ENCODE measurements at places on chromosomes 16 and 17.

DNA sequence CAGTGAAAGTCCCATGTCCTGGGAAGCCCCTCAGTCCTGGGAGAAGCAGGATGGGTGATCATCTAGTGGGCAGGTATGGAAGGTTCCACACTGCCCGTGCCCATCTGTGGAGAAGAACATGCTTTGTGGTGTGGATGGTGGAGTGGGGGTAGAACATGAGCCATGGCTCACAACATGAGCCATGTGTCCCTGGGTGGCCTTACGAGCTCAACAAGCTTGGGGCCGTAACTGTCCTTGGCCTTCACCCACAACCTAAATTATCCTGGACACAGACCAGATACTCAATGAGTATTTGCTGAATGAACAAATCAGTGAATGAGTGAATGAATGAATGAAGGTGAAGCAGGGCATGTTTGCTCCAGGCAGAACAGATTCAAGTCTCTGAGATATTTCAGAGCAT, 13.5 kb downstream of the SOX8 start:
- no peak for DNase-seq

- no peak for DNase-seq
Observed at GRCh38 chr17:49882434-49882833, 34.6 kb upstream of the TAC4 start.

GRCh38 chr17:17380145-17380925, 77.2 kb downstream of the NT5M start:
- no peak for DNase-seq

DNA sequence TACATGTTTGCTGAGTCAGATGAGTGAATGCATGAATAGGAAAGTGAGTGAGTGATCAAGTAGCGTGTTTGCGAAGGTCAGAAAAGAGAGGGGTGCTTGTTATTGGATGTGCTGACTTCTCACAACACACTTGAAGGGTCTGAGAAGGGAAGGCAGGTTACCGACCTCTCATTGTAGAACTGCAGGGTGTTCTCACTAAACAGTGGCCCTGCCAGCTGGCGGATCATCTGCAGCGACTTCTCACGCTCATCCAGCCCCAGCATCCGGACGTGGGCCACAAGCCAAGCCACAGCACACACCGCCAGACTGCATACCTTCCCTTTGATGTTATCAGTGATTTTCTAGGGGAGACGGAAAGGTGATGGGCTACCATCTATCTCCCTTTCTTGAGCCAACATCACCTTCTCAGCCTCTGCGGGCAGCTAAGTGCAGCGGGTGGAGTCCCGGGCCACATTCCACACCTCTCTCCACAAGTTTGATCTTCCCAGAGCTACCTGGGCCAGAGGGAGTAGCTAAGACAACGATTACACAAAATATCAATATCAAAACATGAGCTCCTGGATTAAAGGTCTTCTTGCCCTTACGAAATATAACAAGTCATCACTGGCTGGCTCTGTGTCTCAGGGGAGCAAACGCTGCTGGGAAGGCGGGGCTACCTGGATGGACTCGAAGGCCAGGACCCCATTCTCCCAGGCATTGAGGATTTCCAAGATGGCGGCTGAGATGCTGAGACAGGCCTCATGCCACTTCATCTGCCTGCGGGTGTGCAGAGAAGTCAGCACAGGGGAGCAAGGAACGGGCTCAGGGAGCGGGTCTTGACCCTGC, 11.0 kb downstream of the CSF3 start:
- no peak for DNase-seq

- DNase-seq, result no peak
Observed at GRCh38 chr17:48841395-48841831, 10.6 kb downstream of the CALCOCO2 start.

DNA sequence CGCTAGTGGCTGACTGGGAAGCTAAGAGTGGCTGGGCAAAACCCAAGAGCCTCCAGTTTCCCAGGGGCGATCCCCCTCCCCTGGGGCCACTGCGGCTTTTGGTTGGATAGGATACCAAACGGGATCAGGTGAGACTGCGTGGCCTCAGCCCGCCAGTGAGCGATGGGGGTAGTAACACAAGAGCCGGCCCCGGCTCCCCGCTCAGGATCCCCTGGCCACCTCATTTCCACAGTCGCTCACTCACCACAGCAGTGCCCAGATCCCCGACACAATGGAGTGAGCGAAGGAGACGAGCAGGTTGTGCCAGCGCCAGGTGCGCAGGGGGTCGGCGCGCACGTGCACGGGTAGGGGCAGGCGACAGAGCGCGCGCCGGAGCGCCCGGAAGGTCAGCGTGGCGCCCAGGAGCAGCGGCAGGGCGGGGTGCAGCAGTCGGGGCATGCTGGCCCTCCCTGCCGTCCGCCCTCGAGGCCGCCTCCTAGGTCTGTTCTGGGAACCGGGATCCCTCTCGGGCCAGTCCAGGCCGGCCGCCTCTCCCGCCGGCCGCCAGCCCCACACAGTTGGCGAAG, 290 bp downstream of the TLCD1 start:
- DNase-seq, result no peak

GRCh38 chr17:78535273-78536197, 41.7 kb downstream of the DNAH17 start:
- DNase-seq, result no peak

DNA sequence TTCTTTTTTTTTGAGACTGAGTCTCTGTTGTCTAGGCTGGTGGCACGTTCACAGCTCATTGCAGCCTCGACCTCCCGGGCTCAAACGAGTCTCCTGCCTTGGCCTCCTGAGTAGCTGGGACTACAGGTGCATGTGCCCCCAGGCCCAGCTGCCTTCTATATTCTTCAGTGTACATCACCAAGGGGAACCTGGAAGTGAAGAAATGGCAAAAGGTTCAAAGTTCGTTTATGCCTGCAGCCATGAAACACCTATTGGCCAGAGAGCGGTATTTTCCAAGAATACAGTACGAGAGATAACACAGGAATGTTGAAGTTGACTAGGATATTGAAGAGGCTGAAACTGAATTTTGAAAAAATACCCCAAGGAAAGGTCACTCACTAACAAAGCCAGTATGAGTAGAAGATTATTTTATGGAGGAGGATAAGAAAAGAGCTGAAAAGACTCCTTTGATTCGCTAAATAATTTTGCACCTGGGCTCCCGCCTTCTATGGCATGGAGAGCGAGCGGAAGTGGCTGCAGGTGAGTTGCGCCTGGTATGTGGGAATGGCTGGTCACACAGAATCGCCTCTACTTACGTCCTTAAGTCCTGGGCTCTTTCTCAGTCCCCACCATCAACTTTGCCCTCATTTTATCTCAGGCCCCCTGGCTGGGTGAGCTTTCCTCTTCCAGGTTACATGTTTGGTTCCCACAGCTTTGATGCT, 9.8 kb downstream of the ST6GALNAC1 start:
- DNase-seq, result no peak

DNA sequence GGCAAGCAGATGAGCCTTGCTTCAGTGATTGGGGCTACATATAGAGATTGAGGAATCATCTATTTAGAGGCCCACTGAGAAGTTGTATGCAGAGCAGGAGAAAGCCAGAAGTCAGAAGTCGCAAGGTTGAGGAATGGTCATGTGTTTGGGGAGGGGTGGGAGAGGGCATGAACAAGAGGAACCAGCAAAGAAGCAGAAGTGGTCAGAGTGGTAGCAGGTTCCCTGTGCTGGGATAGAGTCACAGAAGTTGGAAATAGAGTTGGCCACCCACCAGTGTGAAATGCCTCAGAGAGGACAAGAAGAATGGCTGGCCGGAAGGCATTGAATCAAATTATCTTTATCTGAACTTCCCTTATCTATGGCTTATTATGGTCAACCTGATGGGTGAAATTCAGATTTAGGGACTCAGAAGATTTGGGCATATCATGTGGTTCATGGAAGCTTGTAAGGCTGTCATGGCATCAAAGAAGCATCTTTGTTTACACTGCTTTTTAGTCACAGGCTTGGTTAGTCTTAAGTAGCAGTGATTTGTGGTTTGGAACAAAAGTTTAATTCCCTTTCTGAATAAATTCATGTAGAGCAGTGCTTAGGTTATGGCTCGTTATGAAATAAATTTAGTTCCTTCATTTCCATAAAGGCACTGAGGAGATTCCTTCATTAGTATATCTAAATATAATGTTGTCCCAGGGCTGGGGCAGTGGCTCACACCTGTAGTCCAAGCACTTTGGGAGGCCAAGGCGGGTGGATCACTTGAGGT, 19.7 kb downstream of the MAP3K3 start:
- no peak for DNase-seq

DNA sequence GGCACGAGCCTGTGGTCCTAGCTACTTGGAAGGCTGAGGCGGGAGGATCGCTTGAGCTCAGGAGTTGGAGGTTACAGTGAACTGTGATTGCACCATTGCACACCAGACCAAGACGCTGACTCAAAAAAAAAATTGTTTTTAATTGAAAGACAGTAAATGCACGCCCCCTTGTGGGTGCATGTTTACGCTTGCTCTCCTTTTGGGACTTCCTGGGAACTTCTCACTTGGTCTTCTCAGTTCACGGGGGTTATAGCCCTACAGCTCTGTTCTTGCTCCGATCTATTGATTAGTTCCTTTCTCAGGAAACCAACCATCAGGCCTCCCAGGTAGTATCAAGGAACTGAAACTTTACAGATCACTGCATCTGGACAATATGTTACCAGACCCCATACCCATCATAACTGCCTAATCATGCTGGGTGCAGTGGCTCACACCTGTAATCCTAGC, 14.2 kb upstream of the RIPOR1 start:
- peak; percentile 78 for DNase-seq

GRCh38 chr17:83152745-83153611, 73.6 kb downstream of the METRNL start:
- DNase-seq, result no peak

DNA sequence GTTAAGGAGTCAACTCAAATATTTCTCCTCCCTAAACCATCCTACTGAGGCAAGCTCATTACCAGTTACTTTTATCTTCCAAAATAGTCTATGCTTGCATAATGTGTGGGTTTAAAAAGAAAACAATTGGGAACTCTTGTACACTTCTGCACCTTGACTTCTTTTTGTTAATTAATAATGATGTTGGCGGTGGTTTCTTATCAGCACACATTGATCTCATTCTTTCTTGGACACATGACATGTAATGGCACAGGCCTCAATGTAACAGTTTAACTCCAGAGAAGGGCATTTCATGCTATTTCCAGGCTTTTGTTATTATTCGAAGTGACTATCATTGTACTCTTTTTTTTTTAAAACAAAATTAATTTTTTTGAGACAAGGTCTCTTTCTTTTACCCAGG, 7.8 kb downstream of the PLCG2 start:
- no peak for DNase-seq

DNA sequence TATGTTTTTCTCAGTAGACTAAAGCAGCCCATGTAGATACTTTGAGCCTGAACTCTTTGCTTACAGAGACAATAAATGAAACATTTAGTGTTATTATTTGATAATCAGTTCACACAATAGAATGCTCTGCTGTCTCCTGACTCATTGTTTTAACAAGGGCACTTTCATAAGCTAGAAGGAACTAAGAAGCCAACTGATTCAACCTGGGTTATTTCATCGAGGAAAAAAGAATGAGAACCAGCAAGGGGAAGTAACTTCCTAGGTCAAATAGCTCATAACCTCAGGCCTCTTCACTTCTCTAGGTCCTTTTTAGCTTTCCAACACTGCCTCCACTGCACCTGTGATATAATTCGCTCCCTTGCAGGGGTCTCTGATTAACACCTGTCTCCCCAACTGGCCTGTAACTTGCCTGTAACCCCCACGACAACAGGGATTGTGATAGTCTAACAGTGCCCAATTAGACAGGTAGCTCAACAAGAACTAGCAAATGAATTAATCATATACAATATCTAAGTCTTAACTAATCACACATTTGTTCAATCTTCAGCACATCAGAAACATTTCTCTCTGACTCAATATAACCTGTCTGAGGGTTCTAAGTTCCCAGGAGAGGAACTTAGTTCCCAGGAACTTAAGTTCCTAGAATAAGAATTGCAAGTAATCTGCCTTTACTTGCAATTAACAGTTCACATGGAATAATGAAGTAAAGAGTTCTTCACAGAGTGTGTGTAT, 34.8 kb downstream of the RFFL start:
- no peak for DNase-seq

DNA sequence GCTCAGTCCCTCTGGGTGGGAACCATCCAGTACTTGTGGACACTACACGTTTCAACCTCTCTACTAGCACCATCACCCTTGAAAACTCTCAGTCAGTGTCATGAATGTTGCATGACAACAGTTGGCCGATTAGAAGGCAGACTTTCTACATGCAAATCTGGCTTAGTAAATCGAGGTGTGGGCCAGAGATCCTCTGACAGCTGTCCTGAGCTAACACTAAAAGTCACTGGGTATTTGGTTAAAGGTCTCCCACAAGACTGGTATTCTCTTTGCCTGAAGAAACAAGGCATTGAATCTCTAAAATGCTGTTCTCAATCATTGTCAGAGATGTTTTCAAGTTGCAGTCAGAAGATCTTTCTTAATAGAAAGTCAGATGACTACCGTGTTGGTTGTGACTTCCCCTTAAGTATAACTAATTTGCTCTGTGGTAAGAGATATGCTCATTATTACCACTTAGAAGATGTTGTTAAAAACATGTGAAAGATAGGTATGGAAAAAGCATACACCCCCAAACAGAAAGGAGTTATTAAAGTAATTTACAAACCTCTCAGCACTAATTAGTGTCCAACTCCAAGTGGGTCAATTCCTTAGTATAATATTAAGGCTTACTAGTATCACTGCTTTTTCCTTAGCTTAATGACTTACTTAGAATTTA, 62.3 kb downstream of the WNT3 start:
- DNase-seq, result no peak

GRCh38 chr17:46190763-46191162, 2.5 kb downstream of the KANSL1 start:
- DNase-seq, result no peak

GRCh38 chr16:75244844-75245758, 6.3 kb downstream of the BCAR1 start:
- no peak for DNase-seq

GRCh38 chr16:84884596-84885341, 65.0 kb downstream of the CRISPLD2 start:
- DNase-seq, result no peak

DNA sequence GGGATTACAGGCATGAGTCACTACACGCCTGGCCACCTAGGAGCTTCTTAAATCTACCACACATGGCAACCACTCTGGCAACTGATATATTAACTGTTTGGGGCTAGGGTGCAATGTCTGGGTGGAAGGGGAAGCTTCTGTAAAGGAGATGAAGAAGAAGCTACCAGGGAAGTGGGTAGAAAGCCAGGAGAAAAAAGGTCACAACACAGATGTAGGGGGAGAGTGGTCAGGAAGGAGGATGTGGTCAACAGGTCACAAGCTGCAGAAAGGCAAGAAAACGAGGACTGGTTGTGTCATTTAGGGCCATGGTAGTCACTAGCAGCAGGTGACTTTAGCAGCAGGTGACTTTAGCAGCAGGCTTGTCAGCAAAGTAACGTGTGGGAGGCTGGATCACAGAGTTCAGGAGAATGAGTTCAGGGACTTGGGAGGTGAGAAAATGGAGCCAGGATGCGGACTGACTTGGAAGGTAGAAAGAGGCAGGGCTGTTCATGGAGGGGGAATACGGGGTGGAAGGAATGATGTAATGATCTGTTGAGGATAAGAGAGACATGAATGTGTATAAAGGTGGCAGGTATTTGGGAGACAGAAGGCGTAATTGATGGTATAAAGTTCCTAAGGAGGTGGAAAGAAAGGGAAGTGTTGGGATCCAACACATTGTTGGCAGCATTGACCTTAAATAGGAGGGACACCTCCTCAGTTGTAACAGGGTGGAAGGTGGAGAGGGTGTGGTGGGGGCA, 16.3 kb upstream of the WFIKKN2 start:
- DNase-seq, result no peak

Data from effector CD4-positive, alpha-beta T cell (primary cell).